ENCODE measurements at places on chromosomes 3 and 15.

DNA sequence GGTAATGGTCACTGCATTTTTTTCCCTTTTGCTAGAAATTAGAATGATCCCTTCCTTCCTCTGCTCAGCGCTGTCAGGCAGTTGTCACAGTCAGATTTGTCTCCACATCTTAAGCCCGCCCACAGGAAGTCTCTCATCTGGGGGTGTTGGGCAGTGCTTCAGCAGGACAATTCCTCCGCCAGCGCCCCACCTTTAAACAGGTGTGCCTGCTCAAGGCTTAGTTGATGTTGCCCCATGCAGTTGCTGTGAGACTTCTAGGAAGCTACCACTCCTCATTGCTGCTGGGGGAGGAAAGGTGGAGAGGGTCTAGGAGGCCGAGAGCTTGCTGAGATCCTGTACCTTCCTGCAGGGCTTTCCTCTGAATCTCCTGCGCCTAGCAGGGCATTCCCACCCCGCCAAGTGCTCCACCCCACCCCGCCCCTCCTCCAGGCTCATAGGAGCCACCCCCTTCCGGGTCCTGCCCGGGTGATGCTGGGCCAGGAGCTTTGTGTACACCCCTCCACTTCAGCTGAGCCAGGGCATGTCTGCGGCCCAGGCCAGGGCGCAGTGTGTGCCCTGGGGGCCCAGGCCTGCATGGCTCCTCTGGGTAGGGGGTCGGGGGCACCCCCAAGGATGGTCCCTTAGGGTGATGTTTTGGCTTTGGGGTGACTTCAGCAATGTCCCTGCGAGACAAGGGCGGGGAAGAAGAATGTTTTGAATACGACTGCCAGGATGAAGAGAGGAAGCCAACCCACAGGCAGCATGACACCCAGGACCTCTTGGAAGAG is 68.7 kb downstream of the TRAK1 start:
- DNase-seq: peak; percentile 89

- DNase-seq: no peak
Observed at GRCh38 chr3:107943786-107944523, 146.9 kb downstream of the CD47 start.

DNA sequence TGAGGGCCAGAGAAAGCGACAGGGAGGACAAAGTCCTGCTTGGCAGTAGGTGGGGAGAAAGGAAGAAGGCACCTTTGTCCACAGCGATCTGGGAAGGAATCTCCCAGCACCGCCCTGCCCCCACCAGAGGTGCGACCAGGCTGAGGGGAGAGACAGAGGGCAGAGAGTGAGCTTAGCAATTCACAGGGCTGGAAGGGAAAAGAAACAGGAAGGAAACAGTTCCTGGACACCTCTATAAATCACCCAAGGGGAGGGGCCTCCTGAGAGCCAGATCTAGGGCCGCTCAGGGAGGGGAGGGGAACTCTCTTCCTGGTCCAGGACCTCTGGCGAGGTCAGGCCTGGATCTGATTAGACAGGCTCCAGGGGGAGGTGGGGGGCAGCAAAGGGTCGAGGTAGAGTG is 35.4 kb downstream of the RNU5B-1 start:
- DNase-seq: no peak

DNA sequence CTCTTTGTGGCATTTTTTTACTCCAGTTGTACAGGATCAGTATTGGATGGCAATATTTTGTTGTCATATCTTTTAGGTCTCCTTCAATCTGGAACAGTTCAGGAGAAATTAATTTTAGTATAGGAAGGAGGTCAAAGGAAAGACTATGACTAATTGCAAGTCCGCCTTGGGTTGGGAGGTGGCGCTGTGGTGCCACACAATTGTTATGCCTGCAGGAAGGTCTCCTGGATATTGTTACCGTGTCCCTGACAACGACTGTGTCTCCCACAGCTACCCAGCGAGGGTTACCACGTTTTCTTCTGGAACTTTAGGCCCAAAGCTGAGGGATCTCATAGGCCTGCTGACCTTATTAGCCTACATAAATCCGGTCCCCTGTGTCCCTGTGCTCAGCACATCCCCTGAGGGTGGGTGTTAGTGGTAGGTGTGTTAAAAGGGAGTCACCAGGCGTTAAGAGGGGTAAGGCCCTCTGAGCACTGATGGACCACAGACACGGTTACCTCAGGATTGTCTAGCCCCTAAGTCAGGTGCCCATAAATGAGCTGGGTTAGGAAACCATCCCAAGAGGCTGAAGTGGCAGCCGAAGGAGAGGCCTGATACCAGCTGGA is 31.5 kb downstream of the KCNAB1 start:
- DNase-seq: no peak

- no peak for DNase-seq
Observed at GRCh38 chr3:12870942-12871341, 29.6 kb upstream of the RPL32 start.

DNA sequence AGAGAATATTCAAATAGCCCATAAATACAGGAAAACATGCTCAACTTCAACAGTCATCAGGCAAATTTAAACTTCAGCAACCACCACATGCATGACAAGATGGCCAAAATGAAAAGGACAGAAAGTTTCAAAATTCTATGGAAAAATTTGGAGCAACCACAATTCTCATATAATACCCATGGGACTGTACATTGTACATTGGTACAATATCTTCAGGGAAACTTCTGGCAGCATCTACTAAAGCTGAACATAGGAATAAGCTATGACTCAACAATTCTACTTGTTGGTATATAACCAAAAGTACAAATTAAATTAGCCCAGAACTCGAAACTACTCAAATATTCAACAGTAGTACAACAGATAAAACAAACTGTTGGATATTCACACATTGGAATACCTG is 847.6 kb downstream of the TBL1XR1 start:
- DNase-seq: no peak

GRCh38 chr3:69791106-69791505 is 51.8 kb downstream of the MITF start:
- no peak for DNase-seq

DNA sequence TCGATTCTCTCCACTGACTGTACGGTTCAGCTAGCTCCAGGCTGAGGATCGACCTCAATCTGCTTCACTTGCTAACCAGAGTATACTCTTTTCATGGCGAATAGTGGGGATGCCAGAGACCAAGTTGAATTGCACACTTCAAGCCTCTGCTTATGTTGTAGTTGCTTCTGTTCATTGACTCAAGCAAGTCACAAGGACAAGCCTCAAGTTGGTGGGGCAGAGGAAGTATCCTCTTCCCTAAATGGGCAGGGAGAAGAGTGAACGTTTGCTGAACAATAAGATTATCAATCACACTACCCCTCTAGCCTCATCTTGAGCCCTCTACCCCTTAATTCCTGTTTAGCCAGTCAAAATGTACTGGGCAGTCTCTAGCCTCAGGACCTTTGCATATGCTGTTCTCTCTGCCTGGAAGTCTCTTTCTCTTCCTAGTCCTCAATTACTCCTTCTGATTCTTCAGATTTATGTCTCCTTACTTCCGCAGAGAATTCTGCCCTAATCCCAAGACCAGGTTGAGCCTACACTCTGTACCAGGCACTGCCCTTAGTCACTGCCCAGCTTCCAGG is 390.4 kb upstream of the PROK2 start:
- DNase-seq: no peak

DNA sequence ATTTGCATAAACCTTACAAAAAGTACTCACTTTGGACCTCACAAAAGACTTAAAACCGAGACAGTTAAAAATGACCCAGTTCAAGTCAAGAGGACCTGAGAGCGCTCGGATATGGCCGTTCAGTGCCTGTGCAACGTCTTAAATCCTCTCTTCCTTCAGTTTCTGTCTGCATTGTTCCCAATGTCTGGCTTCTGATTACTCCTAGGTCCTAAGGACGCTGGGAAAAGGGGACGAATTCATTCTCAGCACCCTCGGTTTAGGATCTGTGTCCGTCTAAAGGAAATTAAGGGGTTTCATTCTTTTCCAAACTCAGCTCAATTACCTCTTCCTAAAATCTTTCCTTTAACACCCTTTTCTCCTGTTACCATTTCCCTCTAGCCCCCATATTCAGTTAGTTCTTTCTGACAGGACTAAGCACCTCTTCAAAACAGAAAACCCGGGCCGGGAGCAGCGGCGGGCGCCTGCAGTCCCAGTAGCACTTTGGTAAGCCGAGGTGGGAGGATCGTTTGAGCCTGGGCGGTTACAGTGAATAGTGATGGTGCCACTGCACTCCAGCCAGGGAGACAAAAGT is 970 bp downstream of the DPPA4 start:
- no peak for DNase-seq
